ENCODE measurements at places on chromosomes 11 and 22.

DNA sequence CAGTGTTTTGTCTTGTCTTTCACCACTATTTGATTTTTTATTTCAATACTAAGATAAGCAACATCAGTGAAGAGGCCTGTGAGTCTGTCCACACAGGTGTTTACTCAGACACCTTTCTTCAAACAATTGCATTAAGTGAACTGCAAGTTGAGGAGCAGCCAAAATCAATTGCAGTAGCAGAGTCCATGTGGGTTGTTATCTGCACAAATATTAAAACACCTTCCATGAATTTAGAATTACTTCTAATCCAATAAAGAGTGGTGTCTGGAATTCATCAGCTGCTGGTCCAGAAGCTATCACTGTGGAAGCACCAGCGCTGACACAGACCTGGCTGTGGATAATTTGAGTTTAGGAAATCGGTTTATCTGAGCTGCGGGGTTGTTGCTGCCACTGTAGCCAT, 83.5 kb upstream of the FAT3 start:
- no peak for DNase-seq

GRCh38 chr11:17389957-17390649, 1.6 kb upstream of the KCNJ11 start:
- no peak for DNase-seq

- DNase-seq: no peak
Observed at GRCh38 chr11:129996113-129996870, 6.3 kb downstream of the PRDM10 start.

DNA sequence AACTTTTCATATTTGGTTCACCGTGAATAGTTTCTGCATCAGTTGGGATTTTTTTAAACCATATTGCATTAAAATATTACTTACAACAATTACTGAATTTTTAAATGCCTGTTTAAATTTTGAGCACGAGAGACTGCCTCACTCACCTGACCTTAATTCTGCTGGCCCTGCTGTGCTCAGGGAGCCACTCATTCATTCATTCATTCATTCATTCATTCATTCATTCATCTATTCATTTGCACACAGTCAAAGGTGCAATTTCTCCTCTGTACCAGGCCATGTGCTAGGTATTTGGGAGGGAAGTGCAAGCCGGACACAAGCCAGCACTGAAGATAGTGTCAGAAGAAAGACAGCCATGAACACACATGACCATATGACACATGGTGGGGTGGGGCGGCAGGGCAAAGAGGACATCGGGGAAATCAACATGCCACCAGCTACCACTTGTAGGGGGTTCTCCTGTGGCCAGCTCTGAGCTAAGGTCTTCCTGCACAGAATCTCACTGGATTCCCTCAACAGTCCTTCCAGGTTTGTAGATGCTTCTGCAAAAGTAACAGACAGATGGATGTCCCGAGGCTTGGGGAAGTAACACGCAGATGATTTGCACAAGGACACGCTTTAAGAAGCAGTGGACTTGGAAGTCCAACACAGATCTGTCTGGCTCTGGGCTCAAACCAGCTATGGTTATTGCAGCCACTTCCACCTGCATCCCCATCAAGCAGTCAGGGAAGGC, 568 bp upstream of the CSF2RB start:
- no peak for DNase-seq

GRCh38 chr11:10697323-10697620, 3.7 kb upstream of the IRAG1 start:
- no peak for DNase-seq

GRCh38 chr11:126135235-126136176, 72.8 kb upstream of the CDON start:
- no peak for DNase-seq

- DNase-seq: no peak
Observed at GRCh38 chr11:81497202-81497804, 1236.4 kb downstream of the FAM181B start.

GRCh38 chr22:17786435-17787161, 12.3 kb upstream of the BID start:
- DNase-seq: no peak

DNA sequence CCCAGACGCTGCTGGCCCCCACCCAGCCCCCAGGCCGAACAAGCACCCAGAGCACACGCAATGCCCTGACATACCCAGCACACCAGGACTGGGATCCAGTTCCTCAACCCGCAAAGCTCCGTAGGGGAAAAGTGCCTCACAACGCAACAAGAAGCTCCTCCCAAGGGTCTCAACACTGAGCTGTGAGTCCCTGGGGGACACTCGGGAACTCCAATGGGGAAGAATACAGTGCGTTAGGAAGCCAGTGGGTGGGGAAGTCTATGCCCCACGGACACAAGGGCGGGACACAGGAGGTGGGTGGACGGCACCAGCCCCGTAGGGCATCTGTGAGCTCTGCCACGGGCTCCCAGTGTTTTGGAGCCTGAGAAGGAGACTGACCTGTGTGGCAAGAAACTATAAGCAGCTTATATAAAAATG, 1.6 kb downstream of the DEAF1 start:
- no peak for DNase-seq

GRCh38 chr11:130163346-130164220, 4.0 kb downstream of the ST14 start:
- no peak for DNase-seq

GRCh38 chr11:120392793-120393192, 56.6 kb downstream of the ARHGEF12 start:
- no peak for DNase-seq

- no peak for DNase-seq
Observed at GRCh38 chr11:121914508-121915059, 201.4 kb downstream of the BLID start.

DNA sequence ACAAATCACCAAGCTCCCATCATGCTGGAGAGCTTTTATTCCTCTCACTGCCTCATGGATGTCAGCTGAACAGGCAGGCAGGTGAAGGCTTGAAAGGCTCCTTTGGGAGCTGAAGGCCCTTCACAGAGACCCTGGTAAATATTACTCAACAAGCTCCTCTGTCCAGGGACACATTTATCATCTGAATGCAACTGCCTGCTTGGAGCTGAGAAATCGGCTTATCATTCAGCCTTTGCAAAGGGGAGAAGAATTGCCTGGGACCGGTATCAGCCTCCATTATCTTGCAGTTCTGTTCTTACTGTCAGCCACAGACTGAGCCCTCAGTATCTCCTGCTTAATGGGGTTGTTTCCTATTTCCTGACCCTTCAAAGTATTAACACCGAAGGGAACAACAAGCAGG, 113.8 kb upstream of the PITPNB start:
- no peak for DNase-seq

Measured in activated CD4-positive, alpha-beta memory T cell treated with anti-CD3 and anti-CD28 coated beads, Interleukin-2, amount 10 ng/mL, durations not matched to agents 7 days and 5 days (primary cell).